ENCODE measurements at places on chromosomes 1 and 21.

DNA sequence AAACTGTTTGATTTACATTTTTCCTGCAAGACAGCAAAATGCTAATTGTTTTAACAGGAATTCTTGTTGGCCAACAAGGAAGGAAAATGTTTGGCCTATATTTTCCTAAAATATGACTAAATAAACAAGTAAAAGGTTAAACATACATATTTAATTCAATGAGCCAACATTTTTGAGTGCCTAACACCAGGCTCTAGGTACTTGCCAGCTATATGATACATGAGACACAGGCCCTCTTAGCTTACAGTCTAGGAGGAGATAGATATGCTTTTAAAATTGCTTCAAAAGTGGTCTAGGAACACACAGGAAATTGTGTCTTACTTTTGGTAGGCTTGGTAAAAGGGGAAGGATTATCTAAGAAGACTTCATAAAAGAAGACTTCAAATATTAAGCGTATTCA lies 50.9 kb downstream of the PIGK start:
- DNase-seq: no peak

- no peak for DNase-seq
Measured at GRCh38 chr1:177116941-177117340, 47.6 kb downstream of the ASTN1 start.

DNA sequence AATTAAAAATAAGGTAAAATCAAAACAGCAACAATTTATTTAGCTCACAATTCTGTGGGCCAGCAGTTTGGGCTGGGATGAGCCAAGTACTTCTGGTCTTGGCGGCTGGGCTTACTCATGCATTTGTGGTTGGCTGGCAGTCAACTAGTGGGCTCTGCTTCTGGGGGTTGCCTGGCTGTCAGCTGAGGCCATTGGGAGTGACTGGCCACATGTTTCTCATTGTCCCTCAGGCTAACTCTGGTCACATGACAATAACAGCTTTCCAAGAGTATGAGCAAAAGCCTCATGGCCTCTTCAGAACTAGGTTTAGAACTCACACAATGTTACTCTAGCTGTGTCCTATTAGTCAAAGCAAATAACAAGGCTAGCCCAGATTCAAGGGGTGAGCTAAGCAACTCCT lies 15.6 kb upstream of the CHIA start:
- DNase-seq: no peak

- no peak for DNase-seq
Measured at GRCh38 chr1:153533689-153534201, 2.0 kb downstream of the S100A6 start.

DNA sequence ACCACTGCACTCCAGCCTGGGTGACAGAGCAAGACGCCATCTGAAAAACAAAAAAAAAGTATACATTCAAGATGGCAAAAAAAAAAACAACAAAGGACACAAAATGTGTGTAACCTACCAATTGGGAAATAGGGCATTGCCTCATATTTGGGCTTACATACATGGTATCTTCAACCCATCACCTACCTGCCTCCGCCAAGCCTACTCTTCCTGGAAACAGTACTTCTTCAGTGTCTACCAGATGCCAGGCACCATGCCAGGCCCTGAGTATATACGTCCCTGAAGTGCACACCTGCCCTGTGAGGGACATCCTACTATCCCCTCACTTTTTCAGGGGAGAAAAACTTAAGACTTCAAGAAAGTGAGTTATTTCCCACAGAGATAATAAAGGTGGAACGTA lies 160.2 kb downstream of the TOMM20 start:
- DNase-seq: no peak

DNA sequence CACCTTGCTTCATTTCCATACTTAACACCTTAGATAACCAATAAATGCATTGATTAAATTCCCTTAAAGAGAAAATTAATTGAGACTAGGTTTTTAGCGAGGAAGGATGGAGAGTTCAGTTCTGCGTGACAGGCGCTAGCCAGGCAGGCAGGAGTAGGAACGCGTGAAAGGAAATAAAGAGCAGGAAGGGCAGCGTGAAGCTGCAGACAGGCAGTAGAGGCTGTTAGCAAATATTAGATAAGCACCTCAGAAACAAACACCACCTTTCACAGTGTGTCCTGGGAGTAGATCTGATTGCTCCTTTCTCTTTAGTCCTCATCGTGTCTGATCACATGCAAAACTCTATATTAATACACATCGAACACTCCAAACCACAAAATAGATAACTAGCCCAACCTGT lies 282.7 kb upstream of the ADGRL2 start:
- DNase-seq: no peak

DNA sequence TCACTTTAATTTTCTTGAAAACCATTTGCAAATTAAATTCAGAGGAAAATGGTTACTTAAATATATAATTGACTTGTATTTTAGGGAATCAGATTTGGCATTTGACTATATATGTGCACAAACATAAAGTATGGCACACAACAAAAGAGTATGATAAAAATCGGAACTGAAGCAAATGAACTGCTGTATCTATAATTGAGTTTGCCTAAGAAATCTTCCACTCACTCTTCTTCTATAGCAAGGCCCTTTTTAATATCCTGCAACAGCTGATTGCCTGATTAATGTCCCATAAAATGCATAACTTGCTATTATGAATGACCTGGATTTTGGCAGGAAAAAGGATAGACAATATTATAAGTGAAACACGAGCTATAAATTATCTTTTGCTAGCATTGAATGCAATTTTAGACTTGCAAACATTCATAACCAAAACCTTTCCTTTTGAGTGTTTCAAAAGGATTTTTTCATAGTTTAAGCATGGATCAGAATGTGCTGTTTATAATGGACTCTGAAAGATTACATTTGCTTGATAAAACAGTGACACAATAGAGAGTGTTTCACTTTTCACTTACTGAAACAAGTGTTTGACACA lies 2204.3 kb downstream of the MRPL39 start:
- no peak for DNase-seq

DNA sequence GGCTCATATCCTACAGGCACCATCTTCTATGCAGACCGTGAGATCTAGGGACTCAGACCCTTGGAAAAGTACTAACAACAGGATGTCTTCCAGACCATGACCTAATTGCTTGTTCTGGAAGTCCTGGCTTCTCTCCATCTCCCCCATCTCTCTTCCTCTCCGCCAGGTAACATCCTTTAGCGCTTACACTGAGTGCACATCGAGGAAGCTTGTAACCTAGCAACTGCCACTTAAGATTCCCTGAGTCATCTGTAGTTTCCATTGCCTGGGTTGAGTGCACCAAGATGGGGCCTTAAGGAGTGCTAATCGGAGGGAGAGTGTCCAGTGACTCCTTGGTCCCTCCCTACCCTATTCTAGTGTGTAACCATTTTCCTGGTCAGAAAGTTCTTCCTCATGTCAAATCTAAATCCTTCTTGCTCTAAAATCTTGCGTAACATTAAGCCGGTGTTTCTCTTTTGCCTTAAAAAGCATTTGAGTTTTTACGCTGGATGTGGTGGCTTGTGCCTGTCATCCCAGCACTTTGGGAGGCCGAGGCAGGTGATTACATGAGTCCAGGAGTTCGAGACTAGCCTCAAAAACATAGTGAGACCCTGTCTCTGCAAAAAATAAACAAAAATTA lies 9.7 kb downstream of the KLHDC8A start:
- DNase-seq: no peak

- DNase-seq: no peak
Measured at GRCh38 chr1:47209725-47210325, 20.0 kb upstream of the PDZK1IP1 start.

DNA sequence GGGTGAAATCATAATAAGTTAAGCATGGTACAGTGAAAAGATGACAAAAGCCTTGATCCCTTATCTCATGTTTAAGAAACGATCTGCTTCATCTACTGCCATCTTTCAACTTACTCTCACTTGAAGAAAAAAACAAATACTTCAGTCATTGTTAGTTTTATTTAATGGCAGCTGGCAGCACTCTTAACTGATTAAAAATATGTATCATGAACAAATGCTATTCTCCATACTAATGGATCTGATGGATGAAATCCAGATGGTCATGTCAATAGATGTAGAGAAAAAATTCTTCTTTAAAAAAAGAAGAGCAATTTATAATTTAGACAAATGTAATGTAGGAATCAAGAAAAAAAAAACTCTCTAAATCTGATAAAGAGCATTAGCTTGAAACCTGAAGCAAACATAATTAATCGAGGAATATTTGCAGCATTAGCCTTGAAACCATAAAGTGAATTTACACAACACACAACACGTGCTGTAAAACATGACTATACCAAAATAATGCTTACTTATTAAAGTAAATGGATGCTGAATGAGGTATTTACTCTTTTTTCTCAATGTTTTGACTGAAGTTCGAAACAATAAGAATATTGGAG lies 579.0 kb upstream of the ADAMTS5 start:
- DNase-seq: no peak

- DNase-seq: no peak
Measured at GRCh38 chr1:236812334-236813030, 17.4 kb downstream of the MTR start.

DNA sequence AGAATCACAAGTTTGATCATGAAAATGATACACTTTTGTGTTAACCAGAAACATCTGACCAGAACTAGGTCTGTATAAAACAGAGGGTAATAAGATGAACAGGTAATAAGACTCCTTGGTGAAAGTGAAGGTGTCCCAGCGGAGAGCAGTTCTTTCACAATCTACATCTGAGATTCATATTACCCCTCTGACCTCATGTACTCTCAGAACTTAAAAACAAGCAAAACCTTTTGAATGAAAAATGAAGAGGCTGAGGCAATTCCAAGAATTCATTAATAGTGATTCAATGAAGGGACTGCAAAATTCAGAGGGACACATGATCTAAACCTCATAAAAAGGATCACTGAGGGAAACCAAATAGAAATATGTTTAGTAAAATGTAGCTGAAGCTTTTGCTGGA lies 10.9 kb upstream of the MPZL1 start:
- DNase-seq: peak; percentile 71

GRCh38 chr1:41698916-41699860 lies 214.7 kb upstream of the EDN2 start:
- peak; percentile 99 for DNase-seq

DNA sequence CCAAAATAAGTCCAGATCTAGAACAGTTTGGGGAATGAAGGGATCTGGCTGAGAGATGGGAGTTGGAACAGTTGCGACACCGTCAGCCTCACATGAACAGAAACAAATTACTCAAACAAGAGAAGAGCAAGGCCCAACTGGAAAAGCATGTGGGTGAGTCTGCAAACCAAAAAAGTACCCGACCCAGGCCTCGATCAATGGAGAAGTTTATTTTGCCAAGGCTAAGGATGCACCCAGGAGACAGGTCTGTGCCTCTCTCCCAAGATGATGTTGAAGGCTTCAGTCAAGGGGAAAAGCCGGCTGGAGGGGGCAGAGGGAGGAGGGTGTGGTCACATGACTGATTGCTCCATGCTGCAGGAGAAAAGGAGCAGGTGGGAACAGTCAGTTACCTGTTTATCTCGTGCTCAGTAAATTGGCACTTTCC lies 42.3 kb downstream of the KRTAP10-1 start:
- no peak for DNase-seq

- no peak for DNase-seq
Measured at GRCh38 chr21:17436626-17437111, 76.2 kb upstream of the CXADR start.

- DNase-seq: no peak
Measured at GRCh38 chr1:10779841-10780240, 16.6 kb downstream of the CASZ1 start.

DNA sequence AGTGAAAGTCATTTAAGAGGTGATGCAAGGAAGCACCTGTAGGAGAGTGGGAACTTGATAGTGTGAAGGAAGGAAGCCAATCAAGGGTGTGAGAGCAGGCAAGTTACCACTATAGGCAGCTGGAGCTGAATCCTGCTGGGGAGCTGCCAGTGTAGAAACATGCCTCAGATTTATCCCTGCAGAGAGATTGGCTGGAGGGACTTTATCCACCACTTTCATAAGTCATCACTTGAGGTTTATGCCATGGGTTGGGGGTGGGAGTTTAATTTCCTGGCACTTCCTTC lies 443.6 kb downstream of the PLPP3 start:
- no peak for DNase-seq

- DNase-seq: no peak
Measured at GRCh38 chr21:38255571-38256117, 1.1 kb upstream of the KCNJ15 start.

- no peak for DNase-seq
Measured at GRCh38 chr1:207145401-207146058, 41.5 kb downstream of the C4BPA start.

- no peak for DNase-seq
Measured at GRCh38 chr1:8563944-8564537, 246.1 kb downstream of the SLC45A1 start.

DNA sequence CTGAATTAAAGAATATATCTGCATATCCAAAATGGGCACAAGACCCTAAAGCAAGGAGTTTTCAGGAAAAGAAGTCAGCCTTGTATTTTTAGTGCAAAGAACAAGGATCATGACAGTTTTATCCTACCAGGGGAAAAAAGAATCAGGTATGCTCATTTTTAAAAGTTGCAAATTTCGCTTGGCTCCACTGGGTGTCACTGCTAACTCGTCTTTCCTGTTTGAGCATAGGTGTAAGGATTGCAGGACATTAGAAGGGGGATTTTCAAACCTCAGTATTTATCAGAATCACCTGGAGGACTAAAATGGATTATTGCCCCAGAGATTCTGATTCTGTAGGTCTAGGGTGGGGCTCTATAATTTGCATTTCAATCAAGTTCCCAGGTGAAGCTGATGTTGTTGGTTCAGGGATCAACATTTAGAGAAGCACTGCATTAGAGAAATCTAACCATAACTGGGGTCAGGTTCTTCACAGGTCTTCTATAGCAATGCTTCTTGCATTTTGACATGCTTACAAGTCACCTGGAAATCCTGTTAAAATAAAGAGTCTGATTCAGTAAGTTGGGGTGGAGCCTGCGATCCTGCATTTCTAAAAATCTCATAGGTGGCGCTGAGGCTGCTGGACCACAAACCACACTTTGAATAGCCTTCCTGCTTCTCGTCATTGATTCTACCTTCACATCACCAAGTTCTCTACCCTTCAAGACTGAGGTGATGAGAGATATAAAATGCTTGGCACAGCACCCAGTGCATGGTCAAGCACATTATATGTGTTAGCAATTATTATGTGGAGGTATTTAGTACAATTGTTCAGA lies 39.6 kb downstream of the NUF2 start:
- peak; percentile 41 for DNase-seq

GRCh38 chr1:184945678-184946412 lies 28.5 kb downstream of the NIBAN1 start:
- DNase-seq: peak; percentile 39

GRCh38 chr1:223556414-223557129 lies 108.9 kb downstream of the CAPN8 start:
- DNase-seq: peak; percentile 60

- DNase-seq: no peak
Measured at GRCh38 chr1:204503913-204504519, 9.4 kb upstream of the PIK3C2B start.

- DNase-seq: no peak
Measured at GRCh38 chr1:227893300-227893948, 54.3 kb downstream of the WNT9A start.

- no peak for DNase-seq
Measured at GRCh38 chr1:5265438-5266075, 611.1 kb downstream of the AJAP1 start.

DNA sequence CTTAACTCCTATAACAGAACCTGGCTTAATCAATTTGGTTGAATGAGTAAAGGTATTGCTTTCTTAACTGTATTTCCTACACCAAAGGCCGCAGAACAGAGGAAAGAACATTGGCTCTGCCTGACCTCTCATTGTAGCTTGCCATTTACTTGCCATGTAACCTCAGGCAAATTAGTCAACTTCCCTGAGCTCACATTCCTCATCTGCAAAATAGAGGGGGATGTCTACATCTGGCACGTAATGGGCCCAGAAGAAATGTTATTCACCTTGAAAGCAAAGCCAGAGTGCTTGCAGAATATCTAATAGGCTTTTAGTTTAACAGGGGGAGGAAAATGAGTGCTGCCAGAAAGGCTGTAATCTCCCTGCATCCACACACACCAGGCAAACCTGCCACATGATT lies 44.3 kb downstream of the LAMC2 start:
- DNase-seq: no peak

Measured in MM.1S (cell line).